ENCODE measurements at places on chromosomes 1 and 21.

DNA sequence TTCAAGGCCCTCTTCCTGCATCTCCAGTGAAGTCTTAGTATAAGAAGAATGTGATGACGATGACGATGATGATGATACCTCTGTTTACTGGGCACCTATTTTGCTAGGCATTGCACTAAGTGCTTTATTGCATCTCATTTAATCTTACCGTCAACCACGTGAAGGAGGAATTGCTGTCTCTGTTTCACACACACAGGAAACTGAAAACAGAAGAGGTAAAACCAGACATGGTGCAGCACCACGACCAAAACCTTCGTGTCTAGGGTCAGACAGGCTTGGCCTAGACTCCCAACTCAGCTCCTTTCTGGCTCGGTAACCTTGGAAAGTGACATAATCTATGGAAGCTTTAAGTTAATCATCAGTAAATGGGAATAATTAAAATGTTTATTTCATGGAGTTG is 20.7 kb upstream of the KCNA2 start:
- no peak for DNase-seq

GRCh38 chr1:234969581-234970400 is 158.8 kb downstream of the TOMM20 start:
- peak; percentile 80 for DNase-seq

DNA sequence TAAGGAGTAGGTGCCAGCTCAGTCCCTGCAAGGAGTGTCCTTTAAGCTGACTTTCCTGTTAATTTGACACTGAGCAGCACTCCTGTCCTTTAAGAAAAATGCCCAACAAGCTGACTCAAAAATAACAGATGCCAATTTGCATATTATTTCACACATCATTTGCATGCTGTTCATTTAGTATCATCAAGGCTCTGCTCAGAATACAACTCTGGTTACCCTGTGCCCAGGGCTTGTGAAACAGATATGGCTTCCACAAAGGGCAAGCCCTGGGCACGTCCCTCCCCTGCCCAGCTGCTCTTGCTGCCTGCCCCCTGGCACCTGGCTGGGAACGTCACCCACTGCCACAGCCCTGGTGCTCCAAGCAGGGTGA is 10.3 kb downstream of the KCNN3 start:
- no peak for DNase-seq

DNA sequence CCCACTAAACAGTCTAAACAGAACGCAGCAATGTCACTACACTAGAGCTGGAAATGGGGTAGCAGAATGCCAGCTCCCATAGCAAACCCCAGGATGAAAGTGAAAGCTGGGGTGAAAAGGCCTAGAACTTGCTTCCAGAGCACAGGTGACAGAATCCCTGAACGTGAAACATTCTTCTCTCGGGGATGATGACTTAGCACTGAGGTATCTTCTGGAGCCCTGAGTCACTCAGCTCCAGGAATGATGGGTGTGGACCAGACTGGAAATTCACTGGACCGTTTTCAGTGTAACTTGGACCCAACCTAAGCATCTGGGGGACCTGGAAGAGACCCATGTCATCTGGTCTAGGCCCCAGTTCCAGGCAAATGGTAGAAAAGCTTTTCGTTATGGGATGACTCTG is 108.9 kb downstream of the CDC7 start:
- DNase-seq: no peak

GRCh38 chr1:170803711-170804110 is 131.6 kb upstream of the MROH9 start:
- DNase-seq: no peak

GRCh38 chr21:46397993-46398392 is 60.7 kb upstream of the DIP2A start:
- no peak for DNase-seq

GRCh38 chr1:53442299-53442698 is 16.9 kb upstream of the DMRTB1 start:
- no peak for DNase-seq

DNA sequence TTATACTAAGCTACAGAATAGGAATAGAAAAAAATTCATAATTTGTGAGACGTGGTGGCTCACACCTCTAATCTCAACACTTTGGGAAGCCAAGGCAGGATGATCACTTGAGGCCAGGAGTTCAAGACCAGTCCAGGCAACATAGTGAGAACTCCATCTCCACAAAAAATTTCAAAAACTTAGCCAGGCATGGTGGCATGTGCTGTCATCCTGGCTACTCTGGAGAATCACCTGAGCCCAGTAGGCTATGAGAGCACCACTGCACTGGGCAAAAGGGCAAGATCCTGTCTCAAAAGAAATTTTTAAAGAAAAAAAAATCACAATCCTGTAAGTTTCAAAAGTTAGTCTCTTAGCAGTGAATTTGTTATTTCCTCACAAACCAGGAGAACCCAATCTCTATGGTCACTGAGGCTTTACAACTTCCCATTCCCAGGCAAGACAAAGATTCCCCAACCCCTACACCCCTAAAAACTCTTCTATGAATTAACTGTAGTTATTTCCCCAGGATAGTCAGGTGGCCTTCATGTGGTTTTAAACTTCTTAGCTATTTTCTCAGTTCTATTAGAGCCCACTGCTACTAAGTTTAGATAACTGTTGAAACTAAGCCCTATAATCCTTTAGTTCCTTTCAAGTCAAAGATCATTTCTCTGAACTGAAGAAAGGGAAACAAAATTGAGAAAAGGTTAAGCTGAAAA is 74.5 kb downstream of the FOXJ3 start:
- DNase-seq: no peak

- DNase-seq: peak; percentile 27
Measured at GRCh38 chr1:154943649-154944400, 7.3 kb upstream of the PMVK start.

DNA sequence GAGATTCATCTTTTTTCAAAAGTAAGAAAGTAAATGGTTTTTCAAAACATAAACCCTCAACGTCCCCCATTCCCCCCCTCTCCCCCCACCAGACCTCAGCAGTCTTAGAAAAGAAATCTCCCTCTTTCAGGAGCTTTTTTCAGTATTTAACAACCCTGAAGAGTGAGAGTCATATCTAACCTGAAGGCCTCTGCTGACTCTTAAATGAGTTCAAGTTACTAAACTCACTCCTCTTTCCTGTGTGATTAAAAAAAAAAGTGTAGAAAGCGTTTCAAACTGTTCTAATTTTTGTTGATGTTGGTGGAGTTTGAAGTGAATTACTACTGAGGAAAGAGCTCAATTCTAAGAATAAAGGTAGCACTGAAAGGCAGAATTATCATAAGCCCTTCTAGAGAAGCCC is 93.7 kb downstream of the VAV3 start:
- DNase-seq: no peak

- DNase-seq: no peak
Measured at GRCh38 chr1:8551613-8552489, 233.9 kb downstream of the SLC45A1 start.

DNA sequence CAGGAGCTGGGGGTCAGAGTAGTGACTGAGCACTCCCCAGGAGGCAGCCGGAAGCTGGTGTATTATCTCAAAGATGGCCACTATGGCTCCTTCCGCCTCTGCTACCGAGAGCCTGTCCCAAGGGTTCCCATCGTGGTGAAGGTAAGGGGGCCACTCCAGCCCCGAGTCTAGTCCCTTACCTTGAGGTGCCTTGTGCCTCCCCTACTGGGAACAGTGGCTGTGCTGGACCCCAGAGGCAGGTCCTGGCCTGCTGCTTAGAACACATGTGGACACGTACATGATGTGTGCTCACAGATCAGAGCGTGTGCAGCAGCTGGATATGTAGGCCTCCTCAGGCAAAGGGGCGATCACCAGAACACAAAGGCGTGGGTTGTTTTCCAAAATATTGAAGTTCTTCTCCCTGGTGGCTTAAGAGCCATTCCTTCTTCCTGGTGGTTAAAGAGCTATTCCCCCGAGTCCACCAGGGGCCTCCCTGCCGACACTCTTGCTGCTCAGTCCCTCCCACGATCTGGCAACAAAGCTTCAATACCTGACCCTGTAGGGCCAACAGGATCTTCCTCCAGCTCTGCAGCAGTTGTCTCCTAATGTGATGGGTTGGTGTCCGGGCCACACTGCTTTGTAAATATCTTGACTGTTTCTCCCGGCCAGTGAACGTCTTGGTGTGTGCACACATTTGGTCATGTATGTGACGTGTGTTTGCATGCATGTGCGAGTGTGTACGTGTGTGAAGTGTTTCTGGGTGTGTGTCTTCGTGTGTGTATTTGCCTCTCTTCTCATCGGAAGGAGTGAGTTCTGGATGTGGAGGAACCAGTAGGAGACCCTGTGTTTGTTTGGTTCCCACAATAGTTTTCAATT is 68.4 kb upstream of the TINAGL1 start:
- DNase-seq: no peak

- DNase-seq: no peak
Measured at GRCh38 chr1:110055493-110056284, 14.8 kb downstream of the ALX3 start.

DNA sequence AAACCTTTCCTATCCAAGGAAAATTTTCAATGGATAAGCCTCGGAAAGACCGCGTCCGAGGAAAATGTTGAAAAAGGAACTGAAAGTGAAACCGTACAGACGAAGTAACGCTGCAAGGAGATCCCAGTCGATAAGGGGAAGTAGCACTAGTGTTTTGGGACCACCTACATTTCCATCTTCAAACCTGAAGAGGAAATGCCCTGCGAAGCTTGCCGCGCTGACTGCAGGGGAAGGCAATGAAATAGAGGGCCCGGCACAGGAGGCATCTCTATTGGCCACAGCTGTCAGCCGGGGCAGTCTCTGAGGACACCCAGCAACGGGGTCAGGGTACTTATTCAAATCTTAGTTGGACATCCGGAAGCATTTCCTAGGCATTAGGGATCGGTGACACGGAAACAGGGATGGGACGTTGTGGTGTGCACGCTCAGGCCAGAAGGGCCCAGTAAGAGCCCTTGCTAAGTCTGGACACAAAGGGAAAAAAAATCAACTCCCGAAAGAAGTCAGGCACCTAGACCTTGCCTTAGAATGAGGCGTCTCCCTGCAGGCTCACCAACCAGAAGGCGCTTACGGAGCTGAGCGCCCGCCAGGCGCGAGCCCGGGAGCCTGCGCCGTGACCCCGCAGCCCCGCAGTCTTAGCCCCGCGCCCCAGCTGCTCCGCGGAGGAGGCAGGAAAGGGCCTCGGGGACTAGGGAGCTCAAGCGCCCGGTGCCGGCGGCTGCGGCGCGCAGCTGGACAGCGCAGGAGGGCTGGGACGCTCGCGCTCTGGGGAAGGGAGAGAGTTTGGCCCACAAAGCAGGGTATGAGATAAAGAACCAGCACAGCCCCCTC is 655 bp downstream of the USF1 start:
- DNase-seq: peak; percentile 58

DNA sequence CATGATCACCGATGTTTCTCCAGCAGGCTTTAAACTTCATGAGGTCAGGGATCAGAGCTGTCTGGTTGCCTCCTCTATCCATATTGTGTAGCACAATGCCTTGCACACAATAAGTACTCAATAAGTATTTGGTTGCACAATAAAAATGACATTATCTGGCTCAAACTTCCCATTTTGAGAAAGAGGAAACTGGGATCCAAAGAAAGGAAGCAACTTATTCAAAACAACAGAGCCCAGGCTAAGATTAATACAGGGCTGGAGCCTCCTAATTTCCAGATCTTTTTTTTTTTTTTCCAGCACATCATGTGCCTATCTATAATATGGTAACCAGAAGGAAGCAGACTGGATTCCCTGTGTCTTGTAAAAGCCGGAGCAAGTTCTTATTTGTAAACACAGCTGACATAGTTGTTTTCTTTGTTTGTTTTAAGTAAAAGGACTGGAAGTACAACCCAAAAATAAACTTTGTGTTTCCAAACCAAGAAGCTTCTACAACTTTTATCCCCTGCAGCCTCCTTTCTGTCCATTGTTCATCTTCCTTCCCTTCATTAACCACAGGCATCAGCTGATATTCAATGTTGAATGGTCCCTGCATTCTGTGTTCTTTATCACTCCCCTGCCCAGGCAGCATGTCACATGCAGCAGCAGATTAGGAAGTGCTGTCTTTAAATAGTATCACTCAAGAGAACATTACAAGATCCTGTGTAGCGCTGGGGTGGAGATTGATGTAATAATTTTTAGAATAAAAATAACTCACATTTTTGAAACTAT is 71.2 kb upstream of the HOOK1 start:
- no peak for DNase-seq

DNA sequence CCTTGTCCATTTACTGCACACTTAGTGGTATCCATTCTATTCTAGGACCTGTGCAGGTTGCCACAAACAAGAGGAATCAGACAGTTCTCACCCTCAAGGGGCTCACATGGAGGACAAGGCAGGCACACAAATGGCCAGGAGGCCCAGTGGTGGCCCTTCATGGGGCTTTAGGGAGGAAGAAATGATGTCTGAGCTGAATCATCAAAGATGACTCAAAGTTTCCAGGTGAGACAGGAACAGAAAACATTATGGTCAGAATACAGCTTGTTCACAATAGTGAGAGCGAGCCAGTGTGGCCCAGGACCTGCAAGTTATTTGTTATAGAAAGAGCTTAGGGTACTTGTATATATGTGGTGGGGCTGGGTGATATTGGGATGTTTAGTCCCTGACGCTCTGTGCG is 26.4 kb downstream of the SHISAL2A start:
- DNase-seq: no peak
